ENCODE measurements at places on chromosomes 16 and 17.

GRCh38 chr17:14204546-14204945, 32.1 kb downstream of the CDRT15 start:
- no peak for DNase-seq

DNA sequence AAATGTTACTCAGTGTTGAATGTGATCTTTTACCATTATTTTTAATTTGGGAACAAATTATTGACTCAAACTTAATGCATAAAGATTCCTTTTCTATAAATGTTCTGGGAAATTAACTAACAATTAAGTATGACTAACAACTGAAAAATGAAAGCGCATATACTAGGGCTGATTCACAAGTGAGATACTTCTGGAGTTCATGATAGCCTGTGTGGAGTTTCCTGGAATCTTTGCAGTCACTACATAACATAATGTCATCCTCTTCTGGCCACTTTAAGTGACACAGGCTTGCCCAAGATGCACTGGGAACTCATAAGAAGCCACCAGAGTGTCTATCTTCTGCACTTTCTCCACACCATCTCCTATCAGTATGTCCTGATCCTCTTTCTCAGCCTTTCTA, 450.3 kb upstream of the CDH11 start:
- no peak for DNase-seq

DNA sequence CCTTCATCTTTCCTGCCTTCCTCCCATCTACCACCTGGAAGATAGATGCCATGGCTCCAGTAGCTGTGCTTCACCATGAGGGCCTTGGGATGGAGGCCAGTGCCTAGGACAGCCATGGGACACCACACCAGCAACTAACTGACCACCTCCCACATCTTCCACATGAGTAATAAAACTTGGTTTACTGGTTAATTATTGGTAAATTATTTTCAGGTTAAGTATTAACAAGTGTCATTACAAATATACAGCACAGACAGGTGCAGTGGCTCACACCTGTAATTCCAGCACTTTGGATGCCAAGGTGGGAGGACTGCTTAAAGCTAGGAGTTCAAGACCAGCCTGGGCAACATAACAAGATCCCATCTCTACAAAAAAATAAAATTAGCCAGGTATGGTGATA, 14.0 kb downstream of the CDIP1 start:
- DNase-seq: no peak

DNA sequence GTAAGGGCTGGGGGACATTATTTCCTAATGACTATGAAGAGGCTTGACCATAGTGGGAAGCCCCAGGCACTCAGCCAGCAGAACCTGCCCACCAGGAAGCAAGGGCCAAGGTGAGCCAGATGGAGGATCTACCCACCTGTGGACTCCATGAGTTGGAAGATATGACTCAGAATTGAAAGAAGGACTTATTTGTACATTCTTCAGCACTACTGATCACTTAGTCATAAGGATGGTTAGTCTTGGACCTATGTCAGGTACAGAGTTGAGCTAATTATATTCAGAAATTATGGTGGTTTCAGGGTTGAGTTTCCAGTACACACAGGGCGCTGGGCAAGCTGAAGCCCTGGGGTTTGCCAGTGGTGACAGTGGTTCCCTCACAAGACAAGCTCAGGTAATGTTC, 24.0 kb upstream of the GRIN2A start:
- DNase-seq: no peak

DNA sequence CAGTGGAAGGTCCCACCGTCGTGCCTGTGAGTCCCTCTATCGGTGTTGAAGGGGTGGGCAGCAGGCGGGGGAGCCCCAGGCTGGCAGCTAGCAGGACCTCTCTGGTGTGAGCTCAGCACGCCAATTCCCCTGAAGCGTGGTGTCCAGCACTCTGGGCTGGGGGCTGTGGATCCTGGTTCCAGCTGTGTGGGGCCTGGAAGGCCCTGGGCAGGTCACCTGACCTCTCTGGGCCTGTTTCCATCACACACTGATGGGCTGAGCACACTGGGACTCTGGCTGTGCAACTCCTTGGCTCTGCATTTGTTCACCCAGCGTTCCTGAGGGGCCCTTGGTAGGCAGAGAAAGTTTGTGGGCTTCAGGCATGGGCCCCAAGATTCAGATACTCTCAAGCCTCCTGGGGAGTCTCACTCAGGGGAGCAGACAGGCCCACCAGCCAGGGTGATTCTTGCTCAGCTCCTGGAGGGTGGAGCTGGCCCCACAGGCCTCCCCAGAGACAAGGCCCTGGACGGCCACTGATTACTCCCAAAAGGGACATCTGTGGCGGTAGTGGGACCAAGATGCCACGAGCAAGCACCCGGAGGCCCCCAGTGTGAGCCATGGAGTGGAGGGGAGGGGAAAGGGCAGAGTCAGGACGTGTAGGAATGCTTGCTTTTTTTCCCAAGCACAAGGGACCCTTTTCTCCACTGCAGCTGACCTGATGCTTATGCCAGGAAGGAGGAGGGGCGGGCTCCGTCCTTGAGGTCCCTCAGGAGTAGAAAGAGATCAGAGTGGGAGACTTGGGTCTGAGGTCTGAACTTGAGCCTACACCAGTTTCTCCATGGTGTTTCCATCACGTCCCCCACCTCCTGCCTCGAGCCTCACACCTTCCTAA, 8.5 kb downstream of the SCGB1C2 start:
- no peak for DNase-seq

DNA sequence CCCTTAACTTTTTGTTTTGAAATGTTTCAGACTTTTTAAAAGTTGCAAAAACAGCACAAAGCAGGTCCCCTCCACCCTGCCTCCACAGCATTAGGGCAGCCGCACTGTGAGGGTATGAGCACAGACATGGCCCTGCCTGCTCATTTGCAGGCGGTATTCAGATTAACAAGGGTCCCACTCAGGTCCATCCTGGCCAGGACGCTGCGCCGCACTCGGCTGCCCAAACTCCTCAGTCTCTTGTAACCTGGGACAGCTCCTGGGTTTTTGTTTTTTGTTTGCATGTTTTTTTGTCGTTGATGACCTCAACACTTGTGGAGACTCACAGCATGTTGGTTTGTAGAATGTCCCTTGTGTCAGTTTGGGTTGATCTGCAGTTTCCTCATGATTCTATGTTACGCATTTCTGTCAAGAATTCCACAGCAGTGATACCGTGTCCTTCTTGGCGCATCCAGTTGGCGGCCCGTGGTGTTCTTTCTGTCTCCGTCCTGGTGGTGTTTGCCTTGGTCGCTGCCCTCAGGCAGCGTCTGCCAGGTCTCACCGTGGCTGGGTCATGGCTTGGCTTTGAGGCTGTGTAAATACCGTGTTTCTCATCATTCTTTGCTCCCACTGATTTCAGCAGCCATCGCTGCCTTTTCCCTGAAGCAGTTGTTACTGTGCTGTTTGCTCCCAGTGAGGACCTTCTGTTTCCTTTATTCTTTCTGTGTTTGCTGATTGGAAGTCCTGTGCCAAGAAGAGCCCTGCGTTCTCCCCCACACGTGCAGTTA, 18.5 kb downstream of the CRAMP1 start:
- DNase-seq: no peak

DNA sequence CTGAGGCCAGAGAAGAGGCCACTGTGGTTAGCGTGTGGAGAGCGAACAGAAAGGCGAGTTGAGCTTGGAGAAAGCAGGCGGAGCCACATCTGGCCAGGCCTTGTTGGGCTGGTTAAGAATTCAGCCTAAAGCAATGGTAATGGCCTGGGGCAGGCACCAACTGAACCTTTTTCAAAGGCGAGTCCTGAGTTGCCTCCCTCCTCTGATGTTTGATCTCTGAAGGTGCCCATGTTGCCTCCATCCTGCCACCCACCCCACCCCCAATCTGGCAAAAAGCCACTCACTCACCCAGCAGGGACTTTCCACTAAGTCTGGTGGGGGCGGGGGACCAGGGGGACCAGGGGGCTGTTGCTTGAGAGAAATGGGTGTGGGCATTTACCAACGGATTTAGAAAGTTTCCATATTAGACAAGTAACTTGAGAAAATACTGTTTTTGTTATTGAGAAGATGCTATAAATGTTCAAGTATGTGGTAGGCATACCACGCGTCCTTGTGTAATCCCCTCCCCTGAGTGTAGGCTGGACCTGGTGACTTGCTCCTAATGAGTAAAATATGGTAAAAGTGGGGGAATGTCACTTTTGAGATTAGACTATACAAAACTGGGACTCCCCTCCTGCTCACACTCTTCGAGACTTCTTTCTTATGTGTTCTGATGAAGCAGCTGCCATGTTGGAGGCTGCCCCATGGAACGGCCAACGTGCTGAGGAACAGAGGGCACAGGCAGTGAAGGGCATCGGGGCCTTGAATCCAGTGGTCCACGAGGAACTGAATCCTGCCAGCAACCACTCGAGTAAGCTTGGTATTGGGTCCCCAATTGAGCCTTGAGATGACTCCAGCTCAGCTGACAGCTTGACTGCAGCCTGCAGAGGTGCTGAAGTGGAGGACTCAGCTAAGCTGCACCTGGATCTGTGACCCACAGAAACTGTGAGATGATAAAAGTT, 29.9 kb upstream of the TNS4 start:
- DNase-seq: peak; percentile 64

DNA sequence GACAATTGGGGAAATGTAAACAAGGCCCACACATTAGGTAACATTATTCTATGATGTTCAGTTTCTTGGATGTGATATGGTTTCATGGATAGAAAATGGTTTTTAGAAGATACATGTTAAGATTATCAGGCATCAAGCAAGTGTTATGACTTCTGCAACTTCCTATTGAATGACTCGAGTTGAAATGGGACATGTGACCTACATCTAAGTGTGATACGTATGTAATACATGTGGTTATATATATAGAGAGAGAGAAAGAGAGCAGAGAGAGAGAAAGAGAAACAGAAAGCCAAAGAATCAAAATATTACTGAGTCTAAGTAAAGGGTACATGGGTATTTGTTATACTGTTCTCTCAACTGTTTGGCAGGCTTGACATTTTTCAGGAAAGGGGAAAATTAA, 1.7 kb downstream of the TMEM170A start:
- no peak for DNase-seq

- DNase-seq: peak; percentile 37
Observed at GRCh38 chr17:50149417-50150353, 792 bp downstream of the PPP1R9B start.

DNA sequence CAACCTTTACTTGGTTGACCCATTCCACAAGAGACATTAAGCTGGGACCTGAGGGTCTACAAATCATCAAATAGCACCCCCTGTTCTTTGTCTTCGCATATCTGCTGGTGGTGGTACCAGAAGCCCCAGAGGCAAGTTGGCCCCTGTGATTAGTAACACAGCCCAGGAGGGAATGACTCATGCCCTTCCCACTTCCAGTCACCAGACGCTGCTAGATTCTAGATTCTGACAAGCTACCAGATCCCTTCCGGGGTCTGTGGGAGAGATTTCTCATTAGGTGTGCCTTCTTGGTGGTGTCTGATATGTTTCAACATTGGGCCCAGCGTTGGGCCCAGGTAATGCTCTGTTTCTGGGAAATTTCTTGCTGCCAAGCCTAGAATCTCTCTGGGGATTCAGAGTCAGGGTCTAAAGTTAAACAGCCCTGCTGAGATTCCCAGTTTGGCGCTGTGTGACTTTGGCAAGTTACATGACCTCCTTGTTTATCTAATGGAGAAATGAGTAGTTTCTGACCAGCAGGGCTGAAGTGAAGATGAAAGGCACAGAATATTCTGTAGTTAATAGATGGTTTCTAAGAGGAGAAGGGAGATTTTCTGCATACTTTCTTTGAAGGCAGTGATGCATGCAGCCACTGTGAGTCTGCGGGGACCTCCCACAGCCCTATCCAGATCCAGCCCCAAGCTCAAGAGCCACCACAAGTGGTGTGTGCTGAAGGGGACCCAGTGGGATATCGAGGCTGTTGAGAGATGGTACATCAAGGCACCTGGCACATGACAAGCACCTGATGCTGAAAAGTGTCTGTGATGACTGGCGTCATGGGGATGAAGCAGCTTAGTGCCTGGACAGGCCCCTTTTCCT, 3.9 kb downstream of the TRPV2 start:
- peak; percentile 51 for DNase-seq

- DNase-seq: no peak
Observed at GRCh38 chr17:59844884-59845594, 47.7 kb downstream of the TUBD1 start.

DNA sequence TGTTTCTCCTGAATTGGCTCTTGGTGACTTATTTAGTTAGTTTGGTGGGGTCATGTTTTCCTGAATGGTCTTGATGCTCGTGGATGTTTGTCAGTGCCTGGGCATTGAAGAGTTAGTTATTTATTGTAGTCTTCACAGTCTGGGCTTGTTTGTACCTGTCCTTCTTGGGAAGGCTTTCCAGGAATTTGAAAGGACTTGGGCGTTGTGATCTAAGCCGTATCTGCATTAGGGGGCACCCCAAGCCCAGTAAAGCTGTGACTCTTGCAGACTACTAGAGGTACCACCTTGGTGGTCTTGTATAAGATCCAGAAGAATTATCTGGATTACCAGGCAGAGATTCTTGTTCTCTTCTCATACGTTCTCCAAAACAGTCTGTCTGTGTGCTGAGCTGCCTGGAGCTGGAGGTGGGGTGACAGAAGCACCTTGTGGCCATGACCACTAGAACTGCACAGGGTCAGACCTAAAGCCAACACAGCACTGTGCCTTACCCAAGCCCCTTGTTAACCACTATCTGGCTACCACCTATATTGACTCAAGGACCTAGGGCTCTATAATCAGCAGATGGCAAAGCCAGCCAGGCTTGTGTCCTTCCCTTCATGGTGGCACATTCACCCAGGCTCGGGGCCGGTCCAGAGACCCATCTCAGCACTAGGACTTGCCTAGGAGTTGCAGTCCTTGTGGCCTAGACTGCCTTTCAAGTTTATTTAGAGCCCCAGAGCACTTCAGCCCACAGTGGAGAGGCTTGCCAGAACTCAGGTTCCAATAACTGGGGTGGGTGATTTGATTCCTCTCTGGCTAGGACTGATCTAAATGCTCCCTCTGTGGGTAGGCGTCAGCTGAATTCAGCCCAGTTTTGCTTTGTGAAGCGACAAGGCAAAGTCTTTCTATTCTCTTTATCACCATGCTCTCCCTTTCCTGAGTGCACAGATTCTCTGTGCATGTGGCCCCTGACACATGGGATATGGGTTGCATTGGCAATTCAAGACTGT, 11.0 kb downstream of the RNF135 start:
- DNase-seq: no peak

- DNase-seq: no peak
Observed at GRCh38 chr16:85011846-85012284, 530 bp upstream of the ZDHHC7 start.

GRCh38 chr16:17557949-17558348, 87.2 kb upstream of the XYLT1 start:
- DNase-seq: no peak

DNA sequence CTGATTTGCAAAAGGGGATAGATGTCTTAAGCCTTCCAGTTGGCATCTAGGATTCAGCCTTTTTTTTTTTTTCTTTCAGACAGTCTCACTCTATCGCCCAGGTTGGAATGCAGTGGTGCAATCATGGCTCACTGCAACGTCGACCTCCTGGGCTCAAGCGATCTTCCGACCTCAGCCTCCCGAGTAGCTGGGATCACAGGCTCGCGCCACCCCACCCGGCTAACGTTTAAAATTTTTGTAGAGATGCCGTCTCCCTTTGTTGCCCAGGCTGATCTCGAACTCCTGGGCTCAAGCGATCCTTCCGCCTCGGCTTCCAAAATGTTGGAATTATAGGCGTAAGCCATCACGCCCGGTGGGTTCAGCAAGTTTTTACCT, 571 bp upstream of the CCP110 start:
- no peak for DNase-seq

DNA sequence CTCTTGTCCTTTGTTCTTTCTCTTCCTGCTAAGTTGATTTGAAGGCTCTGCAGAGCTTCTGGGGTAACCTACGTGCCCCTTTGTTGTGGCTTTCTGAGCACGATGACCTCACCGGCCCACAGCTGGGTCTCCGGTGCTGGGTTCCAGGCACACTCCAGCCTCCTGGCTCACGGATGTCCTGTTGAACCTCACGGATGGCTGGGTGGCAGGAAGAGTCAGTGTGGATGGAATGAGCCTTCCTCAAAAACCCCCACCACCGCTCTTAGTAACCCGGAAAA, 116.0 kb downstream of the SOCS1 start:
- DNase-seq: peak; percentile 46
